CD4-positive, alpha-beta T cell treated with Interleukin-6 for 4 hours (primary cell): ENCODE measurements at places on chromosomes 4 and X.

GRCh38 chr4:29326004-29326403 is 1394.2 kb upstream of the PCDH7 start:
- DNase-seq, result no peak

DNA sequence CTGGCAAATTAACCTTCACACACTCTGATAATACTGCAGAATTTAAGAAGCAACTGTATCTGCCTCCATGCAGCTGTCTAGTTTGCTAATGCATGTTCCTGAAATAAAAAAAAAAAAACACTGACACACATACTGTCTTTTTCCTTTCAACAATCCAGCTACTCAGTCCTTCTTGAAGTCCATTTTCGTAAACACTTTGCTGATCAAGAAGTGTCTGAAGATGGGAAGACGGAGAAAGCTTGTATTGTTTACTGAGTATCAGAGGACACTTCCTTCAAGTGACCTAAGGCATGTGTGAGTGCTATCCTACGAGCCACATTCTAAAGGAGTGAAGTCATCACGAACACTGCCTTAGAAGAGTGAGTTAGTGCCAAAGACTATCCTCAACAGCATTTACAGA is 82.6 kb downstream of the LUZP4 start:
- no peak for DNase-seq

GRCh38 chr4:43816116-43816515 is 632.5 kb downstream of the KCTD8 start:
- no peak for DNase-seq

- no peak for DNase-seq
These were observed 148.9 kb upstream of the JADE1 start for GRCh38 chr4:128660361-128661215.

- DNase-seq, result no peak
These were observed 370.7 kb downstream of the GPAT3 start for GRCh38 chr4:83906561-83906960.

DNA sequence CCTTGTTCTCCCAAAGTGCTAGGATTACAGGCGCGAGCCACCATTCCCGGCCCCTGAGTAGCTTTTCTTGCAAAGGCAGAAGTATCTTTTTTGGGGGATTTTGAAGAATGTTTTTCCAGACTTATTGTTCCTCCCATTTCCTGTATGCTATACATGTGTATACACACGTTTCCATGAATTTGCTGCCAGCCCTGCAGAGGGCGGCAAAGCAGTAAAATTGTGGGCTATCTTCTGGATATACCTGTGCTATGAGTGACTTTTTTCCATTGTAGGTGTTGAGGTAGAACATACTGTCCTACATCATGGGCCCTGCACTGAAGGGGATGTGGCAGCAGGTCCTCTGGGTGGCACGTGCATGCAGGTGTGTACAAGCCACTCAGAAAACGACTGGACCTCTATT is 16.9 kb upstream of the MED28 start:
- peak; percentile 19 for DNase-seq

DNA sequence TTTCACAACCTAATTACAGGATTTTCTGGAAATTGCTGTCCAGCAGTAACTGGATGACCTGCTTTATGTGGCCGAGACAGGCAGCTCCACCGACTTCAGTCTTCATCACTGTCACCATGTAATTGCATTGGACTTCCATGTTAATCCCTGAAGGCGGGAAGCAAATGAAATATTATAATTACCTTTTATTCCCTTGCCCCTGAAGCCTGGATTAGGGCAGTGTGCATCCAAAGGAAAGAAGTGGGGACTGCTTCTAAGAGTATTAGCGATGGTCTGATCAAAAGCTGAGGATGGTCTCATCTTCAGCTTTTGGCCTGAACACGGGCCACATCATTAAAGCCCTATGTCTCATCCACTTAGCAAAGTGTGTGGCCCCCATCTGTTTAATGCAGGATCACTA is 311.6 kb upstream of the GALNT7 start:
- DNase-seq, result no peak
